ENCODE measurements at places on chromosomes 16 and 17.

- no peak for DNase-seq
These were observed 45.6 kb downstream of the RMI2 start for GRCh38 chr16:11390573-11391495.

DNA sequence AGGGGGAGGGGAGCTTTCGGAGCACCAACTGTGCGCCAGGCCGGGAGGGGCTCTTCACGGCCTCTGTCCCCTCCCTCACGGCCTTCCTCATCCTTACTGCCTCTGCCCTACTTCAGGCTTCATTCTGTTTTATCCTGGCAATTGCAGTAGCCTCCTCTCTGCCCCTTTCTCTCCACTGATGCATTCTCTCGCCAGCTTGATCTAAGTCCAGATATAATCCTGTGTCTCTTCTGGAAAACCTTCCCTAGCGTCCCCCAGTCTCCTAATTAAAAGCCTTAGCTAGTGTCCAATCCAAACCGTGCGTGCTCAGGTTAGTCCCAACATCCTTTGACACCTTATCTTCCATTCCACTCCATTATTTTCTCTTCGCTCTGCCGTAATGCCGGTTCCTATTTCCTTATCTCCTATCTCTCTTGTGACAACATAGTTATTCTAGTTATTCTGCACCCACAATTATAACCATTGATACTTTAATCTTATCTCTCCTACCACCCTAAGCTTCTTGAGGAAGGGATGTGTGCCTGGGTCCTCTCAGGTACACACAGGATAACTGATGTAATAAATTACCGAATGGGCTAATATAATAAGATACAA, 869 bp downstream of the ZNF48 start:
- DNase-seq = no peak

DNA sequence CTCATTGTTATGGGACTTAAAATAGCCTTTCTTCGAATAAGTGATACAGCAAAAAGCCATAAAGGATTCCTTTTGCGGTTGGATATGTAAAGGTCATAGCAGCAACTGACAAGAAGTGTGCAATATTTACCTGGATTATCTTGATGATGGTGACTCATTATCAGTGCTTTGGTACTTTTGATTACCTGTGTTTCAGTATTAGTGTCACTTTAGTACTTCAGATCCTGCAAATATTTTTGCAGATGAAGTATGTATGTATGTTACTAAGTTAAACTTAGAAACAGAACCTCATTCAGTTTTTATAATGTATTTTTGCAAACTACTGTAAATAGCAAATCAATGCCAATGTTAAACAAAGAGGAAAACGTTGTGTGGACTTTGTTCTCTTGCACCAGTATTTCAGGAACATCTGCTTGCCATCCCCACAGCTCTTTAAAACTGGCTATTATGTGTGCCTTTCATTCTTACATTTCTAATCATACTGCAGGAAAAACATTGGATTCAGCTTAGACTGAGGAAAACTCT, 10.5 kb downstream of the CNEP1R1 start:
- no peak for DNase-seq

DNA sequence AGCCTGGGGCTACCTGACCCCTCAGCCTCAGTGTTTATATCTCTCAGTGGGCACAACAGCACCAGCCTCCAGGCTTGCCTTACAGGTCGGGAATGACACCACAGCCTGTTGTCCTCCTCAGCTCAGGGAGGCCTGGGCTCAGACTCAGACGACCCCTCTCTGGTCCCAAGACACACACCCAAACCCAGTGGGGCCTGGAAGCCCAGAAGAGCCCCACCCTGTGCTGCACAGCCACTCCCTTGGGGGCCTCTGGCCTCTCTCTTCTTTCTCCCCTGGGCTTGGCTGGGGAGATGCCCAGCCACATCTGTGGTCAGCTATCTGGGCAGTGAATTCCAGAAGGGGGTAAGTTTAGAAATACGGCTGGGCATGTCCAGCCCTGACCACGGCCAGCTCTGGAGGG, 2.4 kb downstream of the NATD1 start:
- DNase-seq = no peak

- no peak for DNase-seq
These were observed 70.3 kb downstream of the CREBBP start for GRCh38 chr16:3810198-3810664.

DNA sequence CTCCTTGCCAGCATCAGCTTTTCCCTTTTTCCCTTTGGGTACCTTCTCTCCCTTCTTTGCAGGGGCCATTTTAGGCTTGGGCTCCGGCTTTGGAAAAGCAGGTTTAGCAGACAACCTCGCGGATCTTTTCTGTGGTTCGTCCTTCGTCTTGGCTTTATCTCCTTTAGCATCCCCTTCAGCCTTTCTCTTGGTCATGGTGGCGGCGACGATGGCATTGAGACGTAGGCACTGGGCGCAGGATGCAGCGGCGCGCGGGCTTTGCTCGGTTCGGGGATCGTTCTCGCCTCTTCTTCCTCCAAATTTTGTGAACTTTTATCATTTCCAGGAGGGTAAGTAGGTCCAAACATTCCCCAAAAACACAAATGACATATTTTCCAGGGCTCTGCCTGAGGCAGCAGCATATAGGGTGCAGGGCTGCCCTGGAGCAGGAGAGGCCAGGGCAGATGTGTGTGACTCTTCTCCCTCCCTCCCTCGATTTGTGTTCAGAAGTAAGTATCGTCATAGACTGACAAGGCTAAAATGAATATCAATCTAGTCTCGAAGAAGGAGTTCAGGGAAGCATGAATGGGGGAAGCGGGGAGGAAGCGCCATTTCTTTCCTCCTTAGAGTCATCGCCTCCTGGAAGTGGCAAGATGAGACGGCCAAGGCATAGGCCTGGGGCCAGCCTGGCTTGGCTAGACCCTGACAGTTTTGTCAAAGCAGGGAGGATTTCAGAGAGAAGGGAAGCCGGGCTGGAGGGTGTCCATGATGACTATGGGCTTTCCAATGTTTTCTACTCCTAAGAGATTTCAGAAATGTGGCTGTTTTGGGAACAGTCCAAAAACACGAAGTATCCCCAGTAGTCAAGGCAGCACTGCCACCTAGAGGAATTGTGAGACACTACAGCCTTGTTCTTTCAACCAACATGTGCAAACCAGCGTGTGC, 13.2 kb downstream of the CHCT1 start:
- DNase-seq = peak; percentile 85

- peak; percentile 50 for DNase-seq
These were observed 1.4 kb upstream of the KANSL1 start for GRCh38 chr17:46194393-46195216.

- DNase-seq = no peak
These were observed 18.5 kb upstream of the CPD start for GRCh38 chr17:30360086-30360808.

DNA sequence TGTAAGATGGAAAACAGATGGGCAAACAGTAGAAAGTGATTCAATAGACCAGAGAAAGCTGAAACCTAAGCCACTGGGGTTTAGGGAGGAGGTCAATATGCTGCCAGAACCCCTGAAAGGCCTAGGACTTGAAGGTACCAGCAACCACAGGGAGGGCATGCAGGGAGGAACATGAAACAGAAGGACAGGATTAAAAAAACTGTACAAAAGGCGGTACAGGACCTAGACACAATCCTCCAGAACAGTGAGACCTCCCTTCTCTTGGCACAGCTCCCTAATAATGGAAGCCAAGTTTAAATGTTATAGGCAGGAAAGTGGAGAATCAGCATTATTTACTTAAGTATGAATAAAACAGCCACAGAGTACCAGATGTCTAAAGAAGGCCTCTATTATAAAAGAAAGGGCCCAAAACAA, 105.5 kb downstream of the SPAG9 start:
- no peak for DNase-seq

- DNase-seq = no peak
These were observed 1.9 kb downstream of the FBXL8 start for GRCh38 chr16:67161595-67162058.

- no peak for DNase-seq
These were observed 443.3 kb downstream of the UTP18 start for GRCh38 chr17:51703361-51704341.

DNA sequence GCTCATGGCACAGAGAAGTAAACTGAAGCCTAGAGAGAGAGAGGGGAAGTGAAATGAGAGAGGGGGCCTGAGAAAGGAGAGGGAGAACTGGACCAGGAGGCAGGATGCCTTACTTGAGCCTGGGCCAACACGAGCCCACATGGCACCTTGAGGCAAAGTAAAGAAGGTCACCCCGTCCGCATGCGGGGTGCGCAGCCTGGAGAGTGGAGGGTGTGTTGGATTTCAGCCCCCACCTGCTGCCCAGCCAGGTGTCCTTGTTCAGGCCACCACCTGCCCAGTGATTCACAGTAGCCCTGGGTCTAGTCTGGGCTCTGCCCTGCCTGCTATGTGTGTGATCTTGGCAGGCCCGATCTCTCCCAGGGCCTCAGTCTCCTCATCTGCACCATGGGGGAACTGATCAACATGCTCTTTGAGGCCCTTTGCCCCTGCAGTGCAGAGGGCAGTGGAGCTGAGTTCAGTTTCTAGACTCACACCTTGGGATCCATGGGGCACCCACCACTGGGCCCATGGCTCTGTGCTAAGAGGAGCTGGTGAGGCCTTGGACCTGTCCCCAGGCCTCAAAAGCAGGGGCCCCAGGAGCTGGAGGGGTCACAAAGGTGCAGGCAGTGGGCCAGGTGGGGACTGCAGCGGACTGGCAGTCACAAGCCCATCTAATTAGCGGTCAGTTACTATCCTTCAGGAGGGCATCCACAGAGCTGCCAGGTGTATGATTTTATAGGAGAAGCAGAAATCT, 9.8 kb upstream of the DRC7 start:
- no peak for DNase-seq

All from NCI-H524 (cell line).